Tibial artery (tissue), 4 donors: ENCODE measurements at places on chromosomes 11 and 22.

DNA sequence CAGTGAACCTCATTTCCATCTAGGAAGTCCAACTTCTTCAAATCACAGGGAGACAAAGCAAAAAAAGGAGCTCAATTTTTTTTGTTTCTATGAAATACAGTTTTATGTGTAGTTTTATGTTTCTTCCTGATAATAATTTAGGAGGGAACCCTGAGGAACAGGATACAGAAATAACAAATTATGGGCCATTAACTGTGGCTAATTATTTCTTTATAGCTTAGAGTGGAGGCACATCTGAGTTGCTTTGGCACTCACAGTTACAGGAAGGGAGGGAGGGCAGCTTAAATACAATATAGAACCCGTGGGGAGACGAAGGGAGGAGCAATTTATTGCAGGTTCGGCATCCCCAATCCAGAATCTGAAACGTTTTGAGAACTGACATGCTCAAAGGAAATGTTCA, 37.1 kb upstream of the HORMAD2 start:
- no peak for DNase-seq

DNA sequence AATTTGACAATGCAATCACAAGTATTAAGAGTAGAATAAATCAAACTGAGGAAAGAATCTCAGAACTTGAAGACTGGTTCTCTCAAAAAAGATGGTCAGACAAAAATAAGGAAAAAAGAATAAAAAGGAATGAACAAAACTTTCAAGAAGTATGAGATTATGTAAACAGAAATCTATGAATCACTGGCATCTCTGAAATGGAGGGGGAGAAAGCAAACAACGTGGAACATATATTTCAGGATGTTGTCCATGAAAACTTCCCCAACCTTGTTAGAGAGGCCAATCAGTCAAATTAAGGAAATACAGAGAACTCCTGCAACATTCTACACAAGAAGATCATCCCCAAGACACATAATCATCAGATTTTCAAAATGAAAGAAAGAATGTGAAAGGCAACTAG, 235.7 kb downstream of the SBF2 start:
- DNase-seq, result no peak

DNA sequence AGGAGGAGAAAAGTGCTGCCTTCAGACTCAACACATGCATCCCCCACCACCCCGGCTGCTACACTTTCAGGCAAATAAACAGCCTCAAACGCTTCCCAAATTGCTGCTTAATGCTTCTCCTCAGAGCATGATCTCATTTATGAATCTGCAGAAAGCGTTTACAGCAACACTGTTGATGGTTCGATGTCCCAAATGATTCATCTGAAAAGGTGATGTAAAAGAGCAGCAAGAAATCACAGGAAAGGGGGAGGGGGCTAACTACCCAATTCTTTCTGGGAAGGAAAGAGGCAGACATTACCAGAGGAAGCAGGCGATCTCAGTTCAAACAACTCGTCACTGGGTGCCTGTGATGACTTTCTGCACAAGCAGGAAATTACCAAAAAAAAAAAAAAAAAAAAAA, 119.6 kb downstream of the TENM4 start:
- DNase-seq, result no peak

- peak; percentile 91 for DNase-seq
These were observed 669 bp downstream of the MICAL3 start for GRCh38 chr22:18023509-18024275.
